ENCODE measurements at places on chromosomes 2 and 18.

DNA sequence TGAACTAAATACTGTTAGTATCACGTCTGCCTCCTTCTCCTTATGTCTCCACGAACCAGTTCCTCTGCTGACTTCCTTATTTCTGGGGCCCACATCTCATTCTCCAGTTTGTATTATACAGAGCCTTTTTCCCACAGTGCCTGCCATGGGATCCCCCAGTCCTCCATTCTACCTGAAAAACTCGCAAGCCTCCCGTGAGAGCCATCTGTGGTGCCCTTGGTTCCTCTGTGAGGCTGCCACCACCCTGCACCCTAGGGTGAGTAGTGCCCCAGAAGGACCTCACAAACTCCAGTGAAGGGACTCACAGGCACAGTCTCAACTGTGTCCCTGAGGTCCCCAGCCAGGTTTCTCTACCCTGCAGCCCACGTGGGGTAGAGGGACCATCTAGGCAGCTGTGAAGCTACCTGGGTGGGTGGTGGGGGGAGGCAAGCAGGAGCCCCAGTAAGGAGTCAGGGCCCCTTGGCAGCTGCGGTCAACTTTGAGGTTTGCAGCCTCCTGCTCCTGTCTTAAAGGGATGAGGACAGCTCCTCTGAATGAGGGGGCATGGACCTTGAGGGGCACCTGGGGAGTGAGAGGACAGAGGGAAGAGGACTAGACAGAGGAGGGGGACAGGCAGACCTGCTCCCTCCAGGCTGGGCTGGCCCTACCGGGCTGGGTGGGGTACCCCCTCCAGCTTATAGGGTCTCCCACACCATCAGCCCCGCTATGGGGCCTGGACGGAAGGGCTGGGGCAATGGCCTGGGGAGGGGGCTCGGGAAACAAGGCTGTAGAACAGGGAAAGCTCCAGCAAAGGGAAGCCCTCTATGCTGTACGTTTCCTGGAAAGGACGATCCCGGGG, 1.0 kb downstream of the PSTPIP2 start:
- no peak for DNase-seq

GRCh38 chr2:233551491-233551890, 15.1 kb downstream of the USP40 start:
- no peak for DNase-seq

DNA sequence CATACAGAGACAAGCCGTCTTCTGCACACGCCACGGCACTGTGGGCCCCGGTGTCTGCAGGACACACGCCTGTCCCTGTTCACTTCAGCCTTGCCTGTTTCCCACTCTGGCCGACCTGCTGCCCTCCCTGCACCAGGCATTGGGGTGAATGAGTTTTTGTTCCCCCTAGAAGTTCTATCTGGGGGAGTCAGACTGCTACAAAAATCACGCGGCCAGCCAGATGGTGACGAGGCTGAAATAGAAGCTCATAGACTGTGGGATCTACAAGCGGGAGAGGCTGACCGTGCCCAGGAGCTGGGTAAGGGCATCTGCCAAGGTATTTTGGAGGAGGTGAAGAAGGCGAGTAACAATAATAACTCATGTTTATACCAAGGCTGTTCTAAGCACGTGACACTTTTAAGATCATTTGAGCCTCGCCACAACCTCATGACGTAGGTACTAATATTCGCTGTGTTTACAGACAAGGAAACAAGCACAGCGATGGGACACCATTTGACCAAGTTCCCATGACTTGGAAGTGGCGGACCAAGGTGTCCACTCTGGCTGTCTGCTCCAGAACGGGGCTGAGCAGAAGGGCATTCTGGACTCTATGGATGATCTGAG, 53.6 kb downstream of the KCNF1 start:
- DNase-seq, result no peak

- no peak for DNase-seq
These were observed 15.5 kb downstream of the ANO7 start for GRCh38 chr2:241204010-241204384.

GRCh38 chr18:3321133-3321812, 59.3 kb downstream of the MYL12B start:
- no peak for DNase-seq

GRCh38 chr2:29606104-29607037, 315.0 kb downstream of the ALK start:
- DNase-seq, result no peak

DNA sequence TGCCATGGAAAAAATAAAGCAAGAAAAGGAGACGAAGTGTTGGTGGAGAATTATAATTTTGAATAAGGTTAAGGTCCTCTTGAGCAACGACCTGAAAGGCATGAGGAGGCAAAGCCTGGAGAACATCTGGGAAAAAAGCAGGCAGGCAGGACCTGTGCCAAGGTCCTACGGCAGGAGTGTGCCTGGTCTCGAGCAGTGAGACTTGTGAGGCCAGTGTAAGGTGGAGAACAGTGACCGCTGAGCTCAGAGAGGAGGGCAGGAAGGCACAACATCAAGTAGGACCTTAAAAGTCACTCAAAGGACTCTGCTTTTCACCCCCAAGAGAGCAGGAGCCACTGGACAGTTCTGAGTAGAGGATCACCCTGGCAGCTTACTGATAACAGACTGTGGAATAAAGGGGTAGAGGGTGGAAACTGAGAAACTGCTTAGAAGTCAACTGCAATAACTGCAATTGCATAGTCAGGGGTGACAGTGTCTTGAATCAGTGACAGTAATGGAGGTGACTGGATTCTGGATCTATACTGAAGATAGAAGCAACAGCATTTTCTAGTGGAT, 3.5 kb downstream of the NOL10 start:
- no peak for DNase-seq

- no peak for DNase-seq
These were observed 54.0 kb downstream of the MEIS1 start for GRCh38 chr2:66488946-66489345.

DNA sequence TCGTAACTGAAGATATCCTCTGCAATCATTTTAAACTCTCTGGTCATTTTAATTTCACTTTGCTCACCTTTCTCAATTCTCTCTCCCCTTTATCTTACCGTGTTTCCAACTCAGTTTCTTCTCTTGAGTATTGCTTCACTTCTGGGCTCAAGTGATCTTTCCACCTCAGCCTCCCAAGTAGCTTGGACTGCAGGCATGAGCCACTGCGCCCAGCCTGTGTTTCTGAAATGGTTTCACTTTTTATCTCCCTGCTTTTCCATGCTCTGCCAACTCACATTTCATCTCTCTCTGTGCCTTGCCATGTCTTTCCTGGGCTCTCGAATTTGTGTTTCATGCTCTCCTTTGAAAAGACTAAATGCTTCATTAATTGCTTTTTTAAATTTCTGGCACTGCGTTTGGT, 30.5 kb upstream of the TMEM131 start:
- DNase-seq, result no peak

GRCh38 chr2:152445791-152446201, 110.8 kb downstream of the FMNL2 start:
- no peak for DNase-seq

GRCh38 chr2:22215517-22215916, 1091.7 kb downstream of the TDRD15 start:
- DNase-seq, result no peak

- no peak for DNase-seq
These were observed 95.4 kb downstream of the DOCK10 start for GRCh38 chr2:224946895-224947294.

DNA sequence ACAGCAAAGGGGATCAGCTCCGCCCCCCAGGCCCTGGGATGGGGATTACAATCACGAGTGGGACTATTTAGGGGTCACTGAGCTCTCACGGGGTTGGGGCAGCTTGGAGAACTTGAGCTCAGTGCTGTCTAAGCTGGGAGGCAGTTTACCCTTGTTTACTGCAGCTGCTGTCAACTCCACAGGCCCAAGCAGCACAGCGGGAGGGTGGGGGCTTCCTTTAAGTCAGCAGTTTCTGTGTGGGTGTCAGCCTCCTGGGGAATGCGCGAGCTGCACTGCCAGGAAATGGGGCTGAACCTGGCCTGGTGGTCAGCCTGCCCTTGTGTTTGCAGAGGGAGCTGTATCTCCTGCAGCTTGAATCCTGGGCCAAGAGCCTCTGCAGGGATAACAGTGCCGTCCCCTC, 29.8 kb downstream of the TOGARAM2 start:
- DNase-seq, result peak; percentile 36

- DNase-seq, result no peak
These were observed 111.3 kb upstream of the TLK1 start for GRCh38 chr2:171271971-171272436.

GRCh38 chr2:18422432-18423165, 137.9 kb downstream of the RDH14 start:
- DNase-seq, result no peak

DNA sequence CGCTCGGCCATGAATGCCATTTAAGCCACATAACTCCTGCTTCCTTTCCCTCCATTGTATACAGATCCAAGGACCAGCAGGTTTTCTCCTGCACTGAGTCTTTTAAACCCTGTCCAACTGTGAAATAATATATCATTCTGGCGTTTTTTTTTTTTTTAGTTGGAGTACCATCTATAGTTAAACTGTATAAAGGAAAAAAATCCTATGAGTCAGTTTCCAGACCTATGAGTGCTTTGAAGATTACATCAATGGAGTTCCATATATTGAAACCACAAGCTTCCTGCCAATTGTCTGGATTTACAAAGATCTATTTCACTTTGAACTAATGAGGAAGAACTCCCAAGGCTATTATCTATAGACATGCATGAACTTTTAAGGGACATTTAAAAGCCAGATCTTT, 2.4 kb upstream of the MALT1 start:
- DNase-seq, result no peak

- no peak for DNase-seq
These were observed 39.2 kb upstream of the MRPL19 start for GRCh38 chr2:75607400-75607798.

- DNase-seq, result no peak
These were observed 19.7 kb downstream of the TWSG1 start for GRCh38 chr18:9354256-9354655.

DNA sequence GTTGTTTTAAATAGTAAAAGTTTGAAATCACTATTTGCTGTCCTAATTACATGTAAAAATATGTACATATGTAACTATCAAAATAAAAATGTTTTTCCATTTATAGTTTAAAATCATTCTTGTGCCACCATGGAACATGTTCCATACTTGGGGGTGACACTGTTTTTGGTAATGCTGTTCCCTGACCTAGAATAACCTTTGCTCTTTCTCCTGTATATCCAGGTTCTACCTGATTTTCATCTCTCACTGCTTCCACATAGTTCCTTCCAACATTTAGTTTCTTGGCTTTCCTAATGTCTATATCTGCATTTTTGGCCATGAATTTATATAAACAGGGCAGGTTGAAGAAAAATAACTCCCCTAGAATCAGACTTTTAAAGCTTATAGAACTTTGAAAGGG, 2.5 kb downstream of the SPOPL start:
- no peak for DNase-seq

DNA sequence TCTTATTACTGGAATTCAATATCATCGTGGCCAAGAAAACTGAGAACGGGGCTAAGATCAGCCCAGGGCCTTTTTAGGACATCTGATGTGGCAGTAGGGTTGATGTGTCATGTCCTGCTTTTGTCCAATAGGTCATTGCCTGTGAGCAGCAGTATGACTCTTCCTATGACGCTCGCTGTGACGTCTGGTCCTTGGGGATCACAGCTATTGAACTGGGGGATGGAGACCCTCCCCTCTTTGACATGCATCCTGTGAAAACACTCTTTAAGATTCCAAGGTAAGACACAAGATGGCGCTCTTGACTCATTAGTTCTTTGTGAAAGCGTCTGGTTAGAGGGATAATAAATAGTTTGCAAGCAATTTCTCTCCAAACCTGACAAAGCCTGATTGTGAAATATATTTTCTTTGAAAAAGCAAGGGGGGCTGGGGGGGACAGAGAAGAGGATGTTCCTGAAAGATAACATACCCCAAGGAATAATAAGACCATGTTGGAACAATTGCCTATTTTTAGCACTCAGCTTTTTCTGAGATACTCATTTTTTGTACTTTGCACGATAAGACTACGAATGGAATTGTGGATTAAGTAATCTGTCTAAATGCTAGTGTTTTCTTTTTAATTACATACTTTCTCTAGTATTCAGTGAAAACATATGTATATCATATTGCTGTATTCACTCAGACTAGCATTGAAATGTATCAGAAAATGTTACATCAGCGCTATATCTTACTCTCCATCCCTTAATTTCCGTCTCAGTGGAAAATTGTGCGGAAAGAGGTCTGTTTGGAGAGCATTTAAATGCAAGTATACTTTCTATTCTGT, 58.1 kb downstream of the MYO3B start:
- DNase-seq, result no peak

GRCh38 chr2:60862642-60863041, 18.7 kb upstream of the REL start:
- no peak for DNase-seq

DNA sequence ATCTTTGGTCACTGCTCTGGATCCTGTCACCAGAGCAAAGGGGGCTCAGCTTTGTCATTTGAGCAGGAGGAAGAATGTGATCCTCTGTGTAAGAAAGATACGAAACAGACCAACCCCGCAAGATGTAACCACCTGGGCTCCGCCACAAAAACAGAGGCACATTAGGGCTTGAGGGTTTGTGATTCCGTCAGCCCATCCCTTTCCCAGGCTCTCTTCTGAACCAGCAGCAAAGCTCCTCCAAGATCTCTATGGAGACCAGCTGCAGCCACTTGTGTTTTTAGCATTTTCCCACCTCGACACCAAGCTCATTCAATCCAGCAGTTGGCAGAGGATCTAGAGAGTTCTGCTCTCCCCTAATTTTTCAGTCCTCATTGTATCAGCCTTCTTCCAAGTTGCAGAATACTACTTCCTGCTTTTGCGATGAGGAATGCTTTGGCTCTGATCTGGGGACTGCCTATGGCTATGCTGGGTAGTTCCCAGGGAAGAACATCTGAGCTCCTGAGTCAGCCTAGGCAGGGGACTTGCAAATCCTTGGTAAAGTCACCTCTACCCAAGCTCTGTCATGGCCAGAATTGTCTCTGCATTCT, 139.6 kb upstream of the RAB12 start:
- no peak for DNase-seq

GRCh38 chr2:134460583-134460998, 206.7 kb downstream of the MGAT5 start:
- no peak for DNase-seq

- DNase-seq, result no peak
These were observed 272.9 kb upstream of the FIGN start for GRCh38 chr2:164008752-164009151.

DNA sequence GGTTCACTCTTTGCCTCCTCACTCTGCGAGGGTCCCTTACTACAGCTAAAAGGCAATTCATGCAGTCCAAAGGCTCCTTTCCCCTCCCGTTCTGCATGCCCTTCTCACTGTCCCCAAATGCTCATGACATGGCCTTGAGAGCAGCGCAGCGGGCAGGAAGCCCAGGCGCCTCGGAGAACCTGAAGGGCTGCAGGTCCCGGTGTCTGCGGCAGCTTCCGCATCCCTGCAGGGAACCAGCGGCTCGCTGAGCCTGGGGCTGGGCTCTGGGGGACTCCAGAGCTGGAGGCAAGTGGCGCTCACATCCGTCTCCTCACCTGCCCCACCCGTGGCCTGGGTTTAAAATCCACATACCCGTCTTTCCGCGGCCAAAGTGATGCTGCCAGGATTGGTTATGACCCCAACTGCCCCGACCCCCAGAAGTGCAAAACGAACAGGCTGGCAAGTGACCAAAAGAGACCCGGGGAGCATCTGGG, 462 bp upstream of the CIDEA start:
- no peak for DNase-seq
